ENCODE measurements at places on chromosomes 4 and X.

DNA sequence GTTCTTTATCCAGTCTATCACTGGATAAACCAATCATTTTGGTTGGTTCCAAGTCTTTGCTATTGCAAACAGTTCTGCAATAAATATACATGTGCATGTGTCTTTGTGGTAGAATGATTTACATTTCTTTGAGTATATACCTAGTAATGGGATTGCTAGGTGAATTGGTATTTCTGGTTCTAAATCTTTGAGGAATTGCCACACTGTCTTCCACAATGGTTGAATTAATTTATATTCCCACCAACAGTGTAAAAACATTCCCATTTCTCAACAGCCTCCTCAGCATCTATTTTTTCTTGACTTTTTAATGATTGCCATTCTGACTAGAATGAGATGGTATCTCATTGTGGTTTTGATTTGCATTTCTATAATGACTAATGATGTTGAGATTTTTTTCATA lies 791.7 kb upstream of the AGA start:
- no peak for DNase-seq

GRCh38 chrX:129652565-129653169 lies 2.1 kb downstream of the APLN start:
- no peak for DNase-seq

DNA sequence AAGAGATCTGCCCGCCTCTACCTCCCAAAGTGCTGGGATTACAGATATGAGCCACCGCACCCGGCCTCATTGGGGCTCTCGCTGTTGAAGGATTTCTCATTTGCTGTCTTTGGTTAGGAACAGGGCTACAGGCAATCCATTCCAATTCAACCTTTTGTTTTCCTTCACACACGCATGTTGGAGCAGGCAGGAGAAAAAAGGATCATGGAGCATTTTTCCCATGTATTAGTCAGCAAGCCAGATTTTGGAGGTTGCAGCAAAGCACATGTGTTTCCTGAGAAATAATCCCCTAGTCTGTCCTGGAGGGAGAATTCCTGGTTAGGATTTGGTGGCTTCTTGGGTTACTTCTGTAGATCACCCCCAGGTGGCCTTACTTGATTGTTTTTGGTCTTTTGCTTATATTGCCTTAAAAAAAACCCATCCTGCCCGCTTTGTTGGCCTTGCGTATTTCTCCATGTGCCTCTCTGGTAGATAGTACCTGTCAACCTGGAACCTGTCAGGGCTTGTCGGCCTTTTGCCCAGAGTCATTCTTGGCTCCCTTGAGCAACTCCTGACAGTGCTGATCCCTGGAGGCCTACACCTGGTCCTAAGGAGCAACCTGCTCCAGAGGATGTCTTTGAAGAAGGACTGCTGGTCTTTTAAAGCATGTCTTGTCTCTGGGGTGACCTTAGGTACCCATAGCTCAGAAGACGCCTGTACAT lies 82.4 kb upstream of the CLCN4 start:
- DNase-seq = no peak

- DNase-seq = no peak
Observed at GRCh38 chr4:27490315-27490714, 629.7 kb downstream of the STIM2 start.

DNA sequence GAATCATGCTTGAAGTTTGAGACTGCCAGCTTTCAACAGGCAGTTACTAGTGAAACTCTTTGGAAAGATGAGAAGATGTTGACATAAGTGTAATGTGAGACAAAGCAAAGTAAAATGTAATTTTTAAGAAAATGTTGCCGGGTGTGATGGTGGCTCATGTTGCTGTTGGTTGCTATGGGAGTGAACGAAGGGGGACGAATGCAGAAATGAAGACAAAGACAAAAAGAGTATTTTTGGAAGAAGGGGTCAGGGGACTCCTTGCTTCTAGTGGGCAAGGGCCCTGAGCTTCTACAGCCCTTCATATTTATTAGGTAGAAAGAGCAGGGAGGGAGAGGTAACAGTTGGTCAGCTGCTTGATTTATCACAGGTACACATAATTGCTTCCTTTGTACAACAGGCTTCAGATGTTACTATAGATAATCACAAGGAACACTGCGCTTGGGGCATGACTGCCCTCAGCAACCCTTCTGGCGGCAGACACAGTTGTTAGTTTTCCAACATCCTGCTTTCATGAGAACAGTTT lies 11.9 kb upstream of the UGDH start:
- DNase-seq = no peak

GRCh38 chrX:154515090-154515965 lies 704 bp downstream of the FAM3A start:
- DNase-seq = no peak

DNA sequence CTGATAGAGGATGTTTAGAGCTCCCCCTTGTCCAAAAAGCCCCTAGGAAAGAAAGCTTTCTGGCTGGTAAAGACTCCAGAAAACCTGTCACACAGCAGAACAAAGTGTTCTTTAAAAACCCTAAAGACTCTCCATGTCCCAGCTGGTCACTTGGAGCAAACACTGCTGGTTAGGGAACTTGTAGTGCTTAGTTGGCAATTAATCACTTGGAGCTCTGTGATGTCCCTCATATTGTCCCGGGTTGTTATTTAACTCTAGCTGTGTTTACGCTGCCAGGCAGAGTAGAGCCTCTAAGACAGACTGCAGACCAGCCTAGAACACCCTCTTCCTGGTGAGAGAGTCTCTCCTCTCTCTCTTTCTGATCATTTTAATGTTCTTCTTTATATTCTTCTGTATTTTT lies 267.3 kb downstream of the BCOR start:
- DNase-seq = no peak

DNA sequence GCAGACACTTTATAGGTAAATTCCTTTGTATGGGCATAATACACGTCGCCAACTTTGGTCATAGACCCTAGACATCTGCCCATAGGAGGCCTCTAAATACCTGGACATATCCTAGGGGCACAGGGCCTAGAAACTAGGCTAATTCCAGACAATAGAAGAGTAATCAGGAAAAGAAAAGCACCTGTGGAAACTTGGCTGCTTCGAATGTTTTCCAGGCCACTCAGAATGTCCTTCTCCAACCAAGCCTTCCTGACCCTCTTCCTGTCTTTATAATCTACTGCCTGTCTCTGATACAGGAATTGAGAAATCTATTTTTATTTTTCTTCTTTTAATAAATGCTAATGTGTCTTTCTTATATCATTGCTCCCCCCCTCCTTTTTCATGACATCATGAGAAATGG lies 493.1 kb downstream of the IL15 start:
- DNase-seq = no peak

GRCh38 chrX:107818900-107819521 lies 6.7 kb upstream of the MID2 start:
- no peak for DNase-seq

DNA sequence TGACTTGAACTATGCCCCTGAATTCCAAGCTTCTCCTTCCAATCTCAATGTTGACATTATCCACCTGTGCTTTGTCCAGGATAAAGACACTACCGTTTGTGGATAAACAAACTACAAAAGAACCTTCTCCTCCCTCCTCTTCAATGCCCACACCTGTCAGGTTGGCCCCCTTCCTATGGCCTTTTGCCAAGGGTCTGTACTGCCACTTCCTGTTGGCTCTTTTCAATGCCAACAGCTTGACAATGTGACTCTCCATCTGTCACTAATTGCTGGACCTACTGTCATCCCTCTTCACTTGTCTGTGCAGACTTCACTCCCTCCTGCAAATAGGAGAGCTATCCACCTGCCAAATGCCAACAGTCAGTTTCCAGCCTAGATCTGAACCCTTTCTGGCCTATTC lies 35.8 kb upstream of the MID1 start:
- DNase-seq = no peak

DNA sequence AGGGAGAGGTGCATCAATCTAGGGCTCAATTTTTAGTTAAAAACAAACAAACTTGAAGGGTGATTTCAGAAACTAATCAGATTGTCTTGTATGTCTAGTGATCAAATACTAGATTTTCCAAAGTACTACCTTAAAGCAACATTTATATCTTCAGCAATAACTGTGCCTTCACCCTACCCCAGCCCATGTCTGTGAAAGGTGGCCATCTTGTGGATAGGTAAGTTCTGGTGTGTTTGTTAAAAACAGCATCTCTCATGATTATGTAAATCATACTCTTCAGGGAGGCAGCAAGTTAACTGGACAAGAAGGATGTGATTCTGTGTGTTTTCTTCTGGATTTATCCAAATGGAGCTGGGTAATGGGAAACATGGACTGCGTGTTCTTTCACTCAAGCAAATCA lies 81.4 kb upstream of the ACSL1 start:
- no peak for DNase-seq

- DNase-seq = no peak
Observed at GRCh38 chrX:16986169-16986568, 39.7 kb downstream of the REPS2 start.

DNA sequence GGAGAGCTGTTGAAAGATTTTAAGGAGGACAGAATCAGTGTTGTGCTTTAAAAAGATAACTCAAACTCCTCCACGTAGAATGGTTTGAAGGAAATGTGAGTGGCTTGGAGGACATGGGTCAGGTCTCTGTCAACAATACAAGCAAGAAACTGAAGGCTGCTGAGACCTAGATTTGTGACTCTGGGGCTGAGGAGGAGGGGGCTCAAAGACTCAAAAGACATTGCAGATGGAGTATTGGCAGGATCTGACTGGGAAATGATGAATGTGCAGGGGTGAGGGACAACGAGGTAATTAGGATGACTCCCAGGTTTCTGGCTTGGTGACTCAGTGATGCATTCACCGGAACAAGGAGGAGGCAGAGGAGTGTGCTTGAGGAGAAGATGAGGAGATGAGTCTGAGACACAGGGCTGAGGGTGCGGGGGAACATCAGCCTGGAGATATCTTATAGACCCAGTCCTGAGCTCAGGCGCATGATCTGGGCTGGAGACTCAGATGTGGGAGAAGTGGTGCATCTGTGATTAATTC lies 3.3 kb upstream of the RPS4X start:
- peak; percentile 12 for DNase-seq

GRCh38 chr4:123941306-123941705 lies 544.7 kb downstream of the SPRY1 start:
- no peak for DNase-seq

- DNase-seq = peak; percentile 44
Observed at GRCh38 chr4:48944252-48944651, 37.7 kb upstream of the OCIAD2 start.

- no peak for DNase-seq
Observed at GRCh38 chr4:37715889-37716402, 29.8 kb upstream of the RELL1 start.

DNA sequence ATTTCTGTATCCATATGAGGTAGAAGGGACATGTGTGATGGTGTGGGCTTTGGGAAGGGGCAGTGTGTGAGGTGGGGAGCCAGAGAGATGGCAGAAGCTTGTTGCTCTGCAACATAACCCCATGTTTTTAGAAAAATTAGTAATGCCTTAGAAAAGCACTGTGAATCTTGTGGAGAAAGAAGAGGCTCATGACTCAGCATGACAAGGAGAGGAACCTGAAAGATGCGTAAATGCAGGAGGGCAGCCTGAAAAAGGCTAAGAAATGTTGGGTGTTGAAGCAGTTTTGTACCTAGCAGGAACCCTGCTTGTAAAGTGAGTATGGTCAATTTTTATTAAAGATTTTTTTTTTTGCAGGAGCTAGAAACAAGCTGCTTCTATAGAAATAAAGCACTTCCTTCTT lies 59.8 kb downstream of the ARSJ start:
- DNase-seq = no peak

DNA sequence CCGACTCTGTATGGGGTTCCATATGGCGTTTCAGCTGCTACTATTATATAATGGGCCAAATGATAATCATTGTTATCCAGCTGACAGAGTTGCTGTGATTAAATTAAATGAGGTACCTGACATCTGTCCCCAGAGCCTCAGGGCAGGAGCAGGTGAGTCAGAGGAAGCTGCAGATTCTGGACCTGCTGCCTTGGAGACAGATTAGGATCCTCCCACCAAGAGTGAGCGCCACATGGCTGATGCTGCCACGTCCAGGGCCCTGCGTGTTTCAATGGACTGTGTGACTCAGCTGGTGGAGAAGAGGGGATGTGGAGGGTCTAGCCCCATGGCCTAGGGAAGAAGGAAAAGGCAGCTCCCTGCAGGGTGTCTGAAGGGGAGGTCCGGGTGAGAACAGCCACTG lies 28.3 kb upstream of the UXT start:
- DNase-seq = no peak

- DNase-seq = no peak
Observed at GRCh38 chrX:129773649-129774458, 5.9 kb upstream of the SASH3 start.

- no peak for DNase-seq
Observed at GRCh38 chrX:137695417-137695816, 129.5 kb downstream of the ZIC3 start.

DNA sequence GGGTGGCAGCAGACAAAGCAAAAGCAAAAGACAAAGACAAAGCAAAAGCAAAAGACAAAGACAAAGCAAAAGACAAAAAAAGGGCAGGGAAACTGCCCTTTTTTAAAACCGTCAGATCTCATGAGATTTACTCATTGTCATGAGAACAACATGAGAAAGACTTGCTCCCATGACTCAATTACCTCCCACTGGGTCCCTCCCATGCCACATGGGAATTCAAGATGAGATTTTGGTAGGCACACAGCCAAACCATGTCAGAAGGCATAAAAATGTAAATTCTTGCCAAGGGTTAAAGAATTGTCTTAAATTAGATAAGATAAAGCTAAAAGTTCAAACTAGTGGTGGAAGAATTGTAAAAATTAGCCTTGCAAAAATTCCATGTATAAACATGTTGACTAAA lies 419.7 kb downstream of the TRAM1L1 start:
- no peak for DNase-seq

GRCh38 chrX:108022491-108023089 lies 22.3 kb upstream of the VSIG1 start:
- DNase-seq = no peak

GRCh38 chr4:86544310-86544966 lies 49.7 kb upstream of the PTPN13 start:
- no peak for DNase-seq

GRCh38 chrX:142089193-142089592 lies 115.9 kb downstream of the MAGEC2 start:
- no peak for DNase-seq

DNA sequence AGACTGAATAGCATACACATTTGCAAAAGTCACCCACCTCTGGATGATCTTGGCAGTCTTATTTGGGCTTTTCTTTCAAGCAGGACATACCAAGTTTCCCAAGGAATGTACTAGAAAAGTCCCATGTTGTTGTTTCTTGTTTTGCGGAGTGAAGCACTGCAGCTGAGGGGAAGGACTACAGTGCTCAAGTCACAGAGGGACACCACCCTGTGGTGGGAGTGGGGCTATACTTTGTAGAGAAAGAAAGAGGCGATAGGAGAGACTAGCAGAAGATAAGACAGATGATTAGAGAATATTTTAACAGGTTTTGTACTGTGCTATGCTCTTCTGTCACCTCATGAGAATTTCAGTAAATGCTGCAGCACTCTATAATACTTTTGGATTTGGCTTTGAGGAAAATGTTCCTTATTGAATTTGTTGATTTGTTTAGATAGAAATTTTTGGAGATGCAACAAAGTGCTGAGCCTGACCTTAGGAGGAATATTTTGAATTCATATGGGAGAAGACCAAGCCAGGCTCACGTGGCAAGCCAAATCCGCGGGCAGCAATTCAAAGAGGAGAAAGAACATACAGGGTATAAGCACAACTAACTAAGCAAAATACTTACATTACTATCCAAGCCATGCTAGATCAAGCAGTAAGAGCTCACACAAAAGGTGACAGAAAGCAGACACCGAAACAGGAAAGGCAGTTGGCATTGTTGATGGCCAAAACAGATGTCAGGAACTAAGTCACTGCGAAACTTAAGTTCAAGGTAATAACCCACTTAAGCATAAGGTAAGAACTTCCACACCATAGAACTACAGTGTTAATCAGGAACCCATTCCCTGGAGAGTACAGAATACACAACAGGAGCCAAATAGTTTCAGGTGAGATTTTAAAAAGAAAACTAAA lies 280.3 kb upstream of the INTU start:
- no peak for DNase-seq

All from AG20443 (cell line).